ENCODE measurements at places on chromosomes 11 and 22.

GRCh38 chr22:19845054-19845722, 9.5 kb downstream of the GNB1L start:
- H3K4me3 ChIP-seq: peak overlapping the region; percentile 2
- peaks cover 5% of the 10 kb centered on the region for H3K36me3 ChIP-seq
- no peaks in the 10 kb centered on the region for H3K27me3 ChIP-seq
- no peak for DNase-seq
- H3K4me1 ChIP-seq: no peaks in the 10 kb centered on the region
- peak overlapping the region; percentile 63 for H3K27ac ChIP-seq

GRCh38 chr11:42960521-42961088, 351.2 kb upstream of the API5 start:
- no peaks in the 10 kb centered on the region for H3K4me1 ChIP-seq
- no peaks in the 10 kb centered on the region for H3K27me3 ChIP-seq
- H3K27ac ChIP-seq: no peak overlapping the region
- no peak for DNase-seq

- H3K27me3 ChIP-seq: no peaks in the 10 kb centered on the region
- no peak for DNase-seq
- H3K36me3 ChIP-seq: no peaks in the 10 kb centered on the region
- H3K27ac ChIP-seq: no peak overlapping the region
These were observed 15.7 kb upstream of the CCDC179 start for GRCh38 chr11:22875869-22876473.

- no peak overlapping the region for H3K4me3 ChIP-seq
- H3K4me1 ChIP-seq: no peaks in the 10 kb centered on the region
- H3K36me3 ChIP-seq: no peaks in the 10 kb centered on the region
- H3K27ac ChIP-seq: no peak overlapping the region
- no peaks in the 10 kb centered on the region for H3K27me3 ChIP-seq
These were observed 32.7 kb downstream of the SLC6A5 start for GRCh38 chr11:20632169-20632532.

- H3K27me3 ChIP-seq: no peaks in the 10 kb centered on the region
- H3K4me1 ChIP-seq: peaks cover 88% of the 10 kb centered on the region
- H3K36me3 ChIP-seq: peaks cover 52% of the 10 kb centered on the region
- DNase-seq: no peak
These were observed 6.9 kb downstream of the EHD1 start for GRCh38 chr11:64871492-64871891.

- peaks cover 16% of the 10 kb centered on the region for H3K27me3 ChIP-seq
- DNase-seq: no peak
- no peak overlapping the region for H3K4me3 ChIP-seq
- H3K4me1 ChIP-seq: no peaks in the 10 kb centered on the region
- H3K27ac ChIP-seq: no peak overlapping the region
These were observed 1.7 kb downstream of the DRD4 start for GRCh38 chr11:638631-639331.

Measured in naive thymus-derived CD4-positive, alpha-beta T cell (primary cell).